Endothelial cell of umbilical vein (primary cell): ENCODE measurements at places on chromosomes 11 and 22. TPM values are rescaled to one million over a fixed set of nuclear protein-coding genes. Genes with fewer than 3 reads are reported as not detected.

Gene OR8D4
- not detected in 2 replicates for polyA plus RNA-seq

DNA sequence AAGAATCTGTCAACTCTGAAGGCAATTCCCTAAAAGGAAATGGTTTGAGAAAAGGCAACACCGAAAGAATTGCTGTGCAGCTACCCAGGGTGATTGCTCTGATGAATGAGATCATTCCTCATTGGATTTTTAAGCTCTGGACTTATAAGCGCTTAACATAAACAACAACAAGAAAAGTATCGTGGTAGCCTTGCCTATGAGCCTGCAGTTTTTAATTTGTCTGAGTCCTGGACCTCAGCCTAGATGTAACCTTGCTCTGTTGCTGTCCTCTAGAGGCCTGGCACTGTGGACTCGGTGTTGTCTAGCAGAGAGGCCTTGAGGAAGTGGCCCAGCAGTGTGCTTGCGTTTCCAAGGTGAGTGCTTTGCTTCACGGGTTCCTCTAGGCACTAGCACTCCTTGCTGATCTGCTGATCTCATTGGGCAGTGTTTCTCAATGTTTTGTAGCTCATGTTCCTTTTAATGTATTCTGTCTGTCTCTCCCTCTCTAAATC, 20.4 kb downstream of the CCDC81 start:
- no peak overlapping the region for H3K4me3 ChIP-seq
- H3K4me1 ChIP-seq, result peaks cover 34% of the 10 kb centered on the region
- DNase-seq, result peak; percentile 13
- H3K36me3 ChIP-seq, result no peaks in the 10 kb centered on the region
- no peaks in the 10 kb centered on the region for H3K27me3 ChIP-seq

- peak overlapping the region; percentile 82 for H3K27ac ChIP-seq
- H3K36me3 ChIP-seq, result no peaks in the 10 kb centered on the region
- H3K27me3 ChIP-seq, result no peaks in the 10 kb centered on the region
- H3K4me3 ChIP-seq, result no peak overlapping the region
- peak; percentile 84 for DNase-seq
These were observed 40.9 kb upstream of the BLID start for GRCh38 chr11:122156940-122157382.

Gene DEFB131B
- not detected in 2 replicates for polyA plus RNA-seq

DNA sequence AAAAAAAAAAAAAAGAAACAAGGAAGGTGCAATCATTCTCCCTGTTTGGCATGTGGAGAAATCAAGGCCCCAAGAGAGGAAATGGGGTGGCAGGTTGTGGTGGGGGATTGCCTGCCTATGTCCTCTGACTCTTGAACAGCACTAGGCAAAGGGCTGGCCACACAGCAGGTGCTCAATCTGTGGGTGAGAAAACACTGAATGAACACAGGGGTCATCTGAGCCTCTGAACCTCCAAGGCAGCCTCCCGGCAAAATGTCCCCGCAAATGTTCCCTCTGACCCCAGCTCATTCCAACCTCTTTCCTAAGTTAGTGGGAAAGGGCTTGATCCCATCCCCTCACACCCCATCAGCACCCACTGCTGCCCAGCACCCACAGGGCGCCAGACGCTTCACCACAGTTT, 4.6 kb downstream of the PLA2G6 start:
- no peaks in the 10 kb centered on the region for H3K36me3 ChIP-seq
- peaks cover 70% of the 10 kb centered on the region for H3K4me1 ChIP-seq
- no peak overlapping the region for H3K4me3 ChIP-seq
- peak overlapping the region; percentile 99 for H3K27ac ChIP-seq
- no peak for DNase-seq

DNA sequence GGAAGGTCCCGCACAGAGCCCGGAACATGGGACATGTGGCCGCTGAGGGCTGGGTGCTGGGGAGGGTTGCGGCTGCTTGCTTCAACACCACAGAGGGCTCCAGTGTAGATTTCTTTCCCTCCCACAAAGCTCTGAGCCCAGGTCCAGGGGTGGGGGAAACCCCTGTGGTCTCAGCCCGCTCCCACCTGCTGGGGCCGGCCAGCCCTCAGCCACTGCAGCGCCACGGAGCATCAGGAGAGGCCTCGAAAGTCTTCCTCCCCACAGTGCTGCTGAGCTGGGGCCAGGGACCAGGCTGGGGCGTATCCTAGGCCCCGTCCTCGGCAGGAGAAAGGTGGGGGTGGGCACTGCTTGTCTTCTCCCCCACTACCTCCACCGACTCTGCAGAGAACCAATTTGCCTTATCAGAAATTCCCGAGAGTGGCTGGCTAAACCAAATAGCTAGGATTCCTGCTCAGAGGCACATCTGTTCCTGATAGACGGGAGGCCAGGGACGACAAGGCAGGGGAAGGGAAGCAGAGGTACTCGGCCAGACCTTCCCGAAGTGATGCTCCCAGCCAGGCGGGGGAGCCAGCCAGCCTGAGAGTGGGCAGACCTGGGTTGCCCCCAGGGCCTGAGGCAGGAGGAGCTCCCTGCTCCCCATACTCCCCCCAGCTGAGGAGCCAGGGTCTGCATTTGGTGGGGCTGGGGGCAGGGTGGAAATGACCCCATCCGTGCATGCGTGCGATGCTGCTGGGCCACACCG, 18.7 kb downstream of the IGF2 start:
- H3K27ac ChIP-seq, result no peak overlapping the region
- H3K4me1 ChIP-seq, result no peaks in the 10 kb centered on the region
- no peaks in the 10 kb centered on the region for H3K36me3 ChIP-seq
